NCI-H1105 treated with DMSO at 0.1 percent for 48 hours (cell line): ENCODE measurements at places on chromosomes 5 and 9.

DNA sequence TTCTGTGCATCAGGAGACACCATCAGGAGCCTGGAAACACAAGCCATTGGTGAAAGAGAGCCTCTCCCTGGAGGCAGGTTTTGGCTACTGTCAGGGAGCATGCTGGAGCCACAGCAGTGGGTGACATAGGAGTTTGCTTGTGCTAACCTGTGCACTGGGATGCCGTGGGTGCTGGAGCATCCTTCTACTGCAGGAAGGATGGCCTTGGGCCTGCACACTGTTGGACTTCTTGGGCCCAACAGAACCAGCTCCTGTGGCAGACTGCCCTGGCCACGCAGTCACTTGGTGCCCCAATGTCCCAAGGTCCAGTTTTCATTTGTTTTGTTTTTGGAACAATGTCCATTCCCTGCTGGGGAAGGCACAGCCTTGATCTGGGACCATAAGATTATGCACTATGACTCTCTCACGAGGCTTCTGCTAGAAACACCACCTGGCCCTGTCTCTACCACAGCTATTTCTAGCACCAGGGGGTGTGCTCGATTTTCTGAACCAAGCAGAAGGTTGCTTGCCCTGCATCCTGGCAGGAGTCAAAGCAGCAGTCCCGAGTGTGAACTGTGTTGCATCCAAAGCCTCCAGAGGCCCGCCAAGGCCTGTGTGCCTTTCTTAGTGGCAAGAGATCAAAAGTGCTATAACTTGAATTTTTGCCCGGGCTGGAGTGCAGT lies 5.5 kb upstream of the LTC4S start:
- no peak for DNase-seq

DNA sequence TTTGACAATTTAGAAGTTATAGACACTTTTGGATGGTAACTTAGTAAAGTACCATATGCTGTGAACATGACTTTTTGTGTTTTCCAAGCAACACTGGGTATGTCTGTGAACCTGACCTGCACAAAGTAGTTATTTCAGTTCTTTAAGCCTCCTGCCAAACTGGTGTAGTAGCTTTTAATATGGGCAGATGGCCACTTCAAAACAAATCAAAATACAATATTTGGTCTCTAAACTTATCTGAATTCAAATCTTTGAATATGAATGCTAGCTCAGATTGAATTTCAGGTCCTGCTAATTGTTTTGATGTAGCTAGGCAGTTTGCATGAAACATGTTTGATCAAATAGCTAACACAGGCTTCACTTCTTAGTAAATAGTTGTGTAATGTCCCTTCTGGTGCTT lies 1176.7 kb upstream of the CDH9 start:
- DNase-seq, result no peak

DNA sequence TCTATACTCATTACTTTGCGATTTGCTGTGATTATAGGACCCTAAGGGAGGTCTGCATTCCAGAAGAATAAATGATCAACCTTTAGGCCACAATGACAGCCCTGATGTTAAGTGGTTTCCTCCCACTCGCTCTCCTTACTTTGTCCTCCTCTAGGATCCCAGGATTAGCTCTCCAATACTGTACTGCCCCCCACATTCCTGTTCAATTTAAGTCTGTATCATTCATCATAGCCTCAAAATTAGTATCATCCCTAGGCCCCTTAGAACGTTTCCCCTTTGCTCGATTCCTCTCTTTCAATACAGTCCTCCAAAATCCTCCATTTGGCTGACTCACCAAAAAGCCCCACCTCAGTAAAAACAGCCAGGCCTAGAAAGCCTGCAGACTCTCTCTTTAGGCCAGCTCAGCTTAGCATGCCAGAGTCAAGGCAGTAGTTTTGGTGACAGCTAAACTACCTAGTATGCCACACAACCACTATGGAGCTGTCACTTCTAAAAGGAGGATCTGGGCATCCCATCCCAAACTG lies 24.4 kb downstream of the RNF145 start:
- no peak for DNase-seq

- no peak for DNase-seq
Observed at GRCh38 chr5:81180780-81181460, 52.2 kb upstream of the CKMT2 start.

DNA sequence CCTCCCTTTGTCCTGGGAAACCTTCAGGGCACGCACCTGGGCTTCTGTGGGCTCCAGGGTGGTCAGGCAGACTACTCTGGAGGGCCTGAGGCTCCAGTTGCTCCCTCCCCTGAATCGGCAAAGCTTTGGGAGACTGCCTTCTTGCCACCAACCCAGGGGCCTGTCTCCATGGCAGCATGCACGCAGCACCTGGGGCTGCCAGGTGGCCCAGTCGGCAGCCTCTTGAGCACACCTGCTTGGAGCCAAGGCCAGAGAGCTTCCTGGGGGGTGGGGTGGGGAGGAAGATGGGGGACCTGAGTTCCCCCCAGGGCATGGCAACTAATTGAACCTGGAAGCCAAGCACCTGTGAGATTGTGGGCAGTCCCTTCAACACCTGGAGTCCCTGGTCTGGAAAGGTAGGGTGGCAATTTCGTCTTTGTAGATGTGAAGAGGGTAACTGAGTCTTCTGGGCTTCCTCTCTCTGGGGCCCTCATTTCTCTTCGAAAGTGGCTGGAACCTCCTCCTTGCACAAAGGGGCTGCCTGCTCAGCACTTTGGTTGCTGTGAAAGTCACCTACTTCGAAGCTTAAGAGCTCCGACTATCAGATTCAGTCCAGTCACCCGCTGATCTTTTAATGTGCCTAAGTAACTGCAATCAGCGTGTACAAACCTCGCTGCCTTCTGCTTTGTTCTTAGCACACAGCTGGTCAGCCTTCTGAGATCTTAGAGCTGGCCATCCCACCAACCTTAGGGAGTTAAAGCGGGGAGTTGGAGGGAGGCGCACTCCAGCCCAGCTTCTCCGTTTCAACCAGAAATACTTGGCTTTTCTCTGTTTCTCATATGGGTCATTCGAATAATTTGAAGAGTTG lies 4.0 kb downstream of the RNF183 start:
- peak; percentile 97 for DNase-seq
